ENCODE measurements at places on chromosomes 12 and 14. TPM values are rescaled to one million over a fixed set of nuclear protein-coding genes. Genes with fewer than 3 reads are reported as not detected.

ITGA5 gene
- 294 TPM for total RNA-seq

KRT6C gene
- total RNA-seq = not detected

MYH7 gene
- not detected for total RNA-seq

ZDHHC17 gene
- total RNA-seq = 41.6 TPM

BCL11B gene
- total RNA-seq = not detected

AGAP2 gene
- total RNA-seq = 0.11 TPM

All from articular chondrocyte of knee joint (primary cell).